ENCODE measurements at places on chromosomes 2 and 18.

DNA sequence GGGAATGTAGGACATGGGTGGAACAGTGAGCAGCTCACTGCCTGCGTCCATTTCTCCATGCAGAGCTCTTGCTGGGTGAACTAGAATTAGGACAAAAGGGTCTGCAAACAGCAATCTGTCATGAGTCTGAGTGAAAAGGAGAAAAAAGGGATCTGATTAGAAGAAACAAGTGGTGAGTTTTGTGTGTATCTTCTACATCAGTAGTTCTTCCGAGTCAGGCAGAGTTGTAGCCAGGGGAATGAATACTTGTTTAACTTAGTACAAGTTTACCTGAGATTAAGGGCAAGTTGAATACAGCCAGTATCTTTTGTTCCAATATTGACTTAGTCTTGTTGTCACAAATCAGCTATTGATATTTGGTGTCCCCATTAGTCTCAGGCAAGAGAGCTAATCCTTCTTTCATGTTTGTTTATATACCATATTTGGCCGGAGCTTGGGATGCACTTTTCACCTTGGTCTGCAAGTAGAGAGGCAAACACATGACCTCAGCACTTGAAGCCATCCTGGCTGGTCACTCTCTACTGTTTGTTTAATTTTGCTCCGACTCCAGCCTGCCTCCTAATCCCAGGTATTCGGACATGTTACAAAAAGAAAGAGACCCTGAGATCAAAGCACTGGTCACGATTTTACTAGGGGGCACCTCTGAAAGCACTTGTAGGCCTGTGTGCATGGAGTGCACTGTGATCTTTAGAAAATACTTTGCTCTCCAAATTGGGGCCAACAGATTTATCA lies 211.0 kb upstream of the NT5C1B start:
- no peak for DNase-seq

- DNase-seq: no peak
Observed at GRCh38 chr2:133362061-133362476, 206.2 kb downstream of the NCKAP5 start.

DNA sequence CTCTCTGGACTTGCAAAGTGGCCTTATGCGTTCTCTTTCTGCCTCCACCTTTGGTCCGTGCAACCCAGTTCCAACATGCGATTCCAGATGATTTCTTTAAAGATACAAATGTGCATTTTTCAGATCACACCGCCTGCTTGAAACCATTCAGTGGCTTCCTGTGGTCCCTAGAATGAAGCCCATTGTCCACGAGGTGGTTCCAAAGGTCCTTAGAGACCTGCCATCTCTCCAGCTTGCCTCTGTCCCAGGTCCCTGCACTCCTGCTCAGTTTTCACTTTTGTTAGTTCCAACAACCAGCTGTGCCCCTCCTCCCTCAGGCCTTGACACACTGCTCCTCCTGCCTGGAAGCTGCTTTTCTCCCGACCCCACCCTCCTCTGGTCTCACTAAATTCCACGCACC lies 3.6 kb upstream of the INO80C start:
- no peak for DNase-seq

- no peak for DNase-seq
Observed at GRCh38 chr2:182895169-182895568, 28.7 kb upstream of the FRZB start.

DNA sequence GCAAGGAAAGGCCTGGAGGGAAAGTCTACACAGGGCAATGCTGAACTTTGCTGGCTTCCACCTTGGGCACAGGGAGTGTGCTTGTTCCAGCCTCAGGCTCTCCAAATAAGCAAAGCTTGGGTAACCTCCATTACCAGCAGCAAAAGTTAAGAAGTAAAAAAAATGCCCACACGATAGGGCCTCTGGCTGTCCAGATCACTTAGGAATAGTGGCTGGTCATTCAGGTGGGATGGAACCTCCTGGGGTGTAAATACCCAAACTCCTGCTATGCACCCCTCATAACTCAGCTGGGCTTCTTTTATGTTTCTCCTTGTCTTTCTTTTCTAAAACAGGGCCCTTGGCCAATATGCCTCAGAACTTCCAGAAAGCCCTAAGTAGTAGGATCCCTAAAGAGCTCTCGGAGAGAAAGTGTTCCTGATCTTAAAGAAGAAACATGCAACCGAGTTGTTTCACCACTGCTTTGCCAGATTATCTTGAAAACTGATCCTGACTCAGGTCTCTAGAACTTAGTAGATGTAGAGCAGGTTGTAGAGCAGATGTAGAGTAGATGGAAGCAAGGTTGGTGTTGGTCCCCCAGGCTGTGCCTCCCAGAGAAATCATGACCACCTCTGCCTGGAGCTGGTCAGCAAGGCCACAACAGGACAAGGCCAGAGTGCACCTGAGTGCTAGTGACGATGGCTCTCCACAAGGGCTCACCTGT lies 2.0 kb upstream of the OSR1 start:
- DNase-seq: no peak

GRCh38 chr18:14769381-14769780 lies 21.4 kb downstream of the ANKRD30B start:
- no peak for DNase-seq
